Cortex of kidney (tissue), 1 donor: ENCODE measurements at places on chromosomes 4 and X.

DNA sequence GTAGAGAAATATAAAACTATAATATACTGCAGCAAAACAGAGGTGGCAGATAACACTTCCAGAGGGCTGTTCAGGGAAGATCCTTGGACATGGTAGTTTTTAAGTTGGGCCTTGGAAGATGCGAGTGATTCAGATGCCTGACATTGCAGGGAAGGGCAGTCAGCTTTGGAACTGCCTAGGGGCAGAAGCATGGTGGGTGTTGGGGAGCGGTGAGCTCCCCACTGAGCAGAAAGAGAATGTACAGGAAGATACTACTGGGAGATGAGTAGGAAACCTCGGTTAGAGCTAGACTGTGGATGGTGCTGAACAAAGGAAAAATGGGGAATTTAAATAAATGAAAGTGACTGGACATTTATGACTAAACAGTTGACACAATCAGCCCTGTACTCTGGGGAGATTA lies 24.9 kb upstream of the SEC24B start:
- no peak for DNase-seq

- no peak for DNase-seq
These were observed 6.5 kb upstream of the SMARCA1 start for GRCh38 chrX:129529685-129530281.

- DNase-seq = no peak
These were observed 979.1 kb downstream of the TECRL start for GRCh38 chr4:63430105-63430504.

GRCh38 chr4:80539190-80539589 lies 203.7 kb downstream of the CFAP299 start:
- DNase-seq = no peak

DNA sequence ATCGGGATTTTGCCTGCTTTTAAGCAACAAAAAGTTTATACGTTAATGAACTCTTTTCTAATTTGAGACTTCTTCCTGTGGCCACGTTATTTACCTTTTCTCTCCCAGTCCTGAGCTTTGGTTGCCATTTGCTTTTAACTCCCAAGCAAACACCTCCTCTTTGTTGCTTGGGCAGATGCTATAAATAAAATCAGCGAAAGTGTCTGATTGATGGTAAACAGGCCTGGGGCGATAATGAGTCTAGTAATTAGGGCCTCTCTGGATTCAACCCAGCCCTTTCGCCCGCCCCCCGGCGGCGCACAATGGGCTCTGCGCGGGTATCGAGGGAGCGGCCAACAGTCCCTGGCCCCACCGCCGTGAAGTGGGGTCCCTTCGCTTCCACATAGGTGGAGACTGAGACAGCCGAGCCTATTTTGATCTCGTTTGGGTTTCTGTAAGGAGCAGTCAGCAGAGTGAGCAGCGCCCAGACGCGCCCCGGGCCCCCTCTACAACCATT lies 790 bp downstream of the CLGN start:
- DNase-seq = no peak

DNA sequence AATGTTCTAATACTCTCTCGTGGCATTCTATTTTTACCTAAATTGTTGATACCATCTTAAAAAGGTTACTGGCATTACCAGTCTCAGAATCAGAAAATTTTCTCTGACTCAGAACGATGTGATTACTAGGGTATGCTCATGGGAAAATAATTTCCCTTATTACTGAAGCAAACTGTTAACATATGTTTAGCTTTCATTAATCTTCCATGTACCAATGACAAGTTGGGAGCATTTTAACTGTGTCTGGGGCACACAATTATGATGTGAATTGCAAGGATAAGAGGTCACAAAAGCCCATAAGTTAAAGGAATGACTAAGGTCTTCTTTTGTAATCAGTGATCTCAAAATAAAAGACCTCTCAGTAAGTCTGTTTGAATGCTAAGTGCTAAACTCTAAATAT lies 1254.6 kb downstream of the PCDH18 start:
- no peak for DNase-seq

- peak; percentile 4 for DNase-seq
These were observed 84.2 kb downstream of the BCOR start for GRCh38 chrX:40013266-40014195.

DNA sequence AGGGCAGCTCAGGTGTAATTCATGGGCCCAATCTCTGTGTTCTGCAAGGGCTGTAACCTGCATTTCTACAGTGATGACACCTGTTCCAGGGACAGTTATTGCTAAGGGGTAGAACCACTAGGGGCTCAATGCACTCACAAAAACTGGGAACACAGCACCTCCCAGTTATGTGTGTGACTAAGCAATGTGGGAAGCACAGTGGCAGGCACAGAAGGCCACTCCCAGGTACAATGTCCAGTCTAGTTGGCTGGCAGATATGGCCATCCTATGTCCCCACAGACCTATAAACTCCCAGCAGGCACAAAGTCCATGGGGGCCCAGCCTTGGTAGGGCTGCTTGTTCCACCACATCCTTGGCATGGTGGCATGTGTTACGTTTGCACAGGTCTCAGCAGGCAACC lies 25.7 kb downstream of the CXCL13 start:
- DNase-seq = no peak

DNA sequence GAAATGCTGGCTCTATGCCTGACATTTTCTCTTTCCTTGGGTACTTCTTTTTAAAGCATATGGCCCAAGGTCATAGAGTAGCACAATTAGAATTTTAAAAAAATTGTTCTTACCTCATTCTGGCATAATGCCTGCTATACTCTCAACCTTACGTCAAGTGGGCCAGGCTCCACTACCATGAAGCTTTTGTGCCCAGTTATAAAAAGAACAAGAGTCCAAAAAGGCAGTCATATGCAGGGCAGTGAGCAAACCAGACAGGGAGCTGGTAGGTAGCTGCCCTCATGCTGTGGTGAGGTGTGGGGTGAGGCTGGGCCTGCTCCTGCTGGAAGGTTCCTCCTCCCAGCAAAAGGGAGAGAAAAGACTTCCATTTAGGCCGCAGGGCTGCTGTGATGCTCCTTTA lies 64.4 kb upstream of the UCP1 start:
- no peak for DNase-seq

DNA sequence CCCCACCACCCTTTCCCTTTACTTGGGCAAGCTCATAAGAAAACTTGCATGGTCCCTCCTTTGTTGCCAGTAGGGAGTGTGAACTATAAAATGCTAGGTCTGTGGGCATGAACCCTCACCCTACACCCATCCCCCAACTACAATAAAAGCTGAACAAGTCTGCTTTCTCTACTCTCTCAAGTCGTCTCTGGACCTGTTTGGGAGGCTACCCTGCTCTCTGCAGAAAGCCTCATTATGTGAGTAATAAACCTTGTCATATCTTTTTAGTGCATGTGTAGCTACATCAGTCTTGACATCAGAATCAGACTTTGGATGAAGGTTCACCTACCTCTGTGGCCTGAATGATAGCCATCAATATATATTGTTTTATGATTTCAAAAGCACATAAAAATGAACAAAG lies 155.4 kb upstream of the FAM241A start:
- no peak for DNase-seq
